Occipital lobe (tissue), 3 donors: ENCODE measurements at places on chromosomes 7 and 10. TPM values are rescaled to one million over a fixed set of nuclear protein-coding genes. Genes with fewer than 3 reads are reported as not detected.

TRIM50 gene
- 0.16 TPM for total RNA-seq

MUC12 gene
- total RNA-seq = not detected

PIP gene
- not detected for total RNA-seq

DNA sequence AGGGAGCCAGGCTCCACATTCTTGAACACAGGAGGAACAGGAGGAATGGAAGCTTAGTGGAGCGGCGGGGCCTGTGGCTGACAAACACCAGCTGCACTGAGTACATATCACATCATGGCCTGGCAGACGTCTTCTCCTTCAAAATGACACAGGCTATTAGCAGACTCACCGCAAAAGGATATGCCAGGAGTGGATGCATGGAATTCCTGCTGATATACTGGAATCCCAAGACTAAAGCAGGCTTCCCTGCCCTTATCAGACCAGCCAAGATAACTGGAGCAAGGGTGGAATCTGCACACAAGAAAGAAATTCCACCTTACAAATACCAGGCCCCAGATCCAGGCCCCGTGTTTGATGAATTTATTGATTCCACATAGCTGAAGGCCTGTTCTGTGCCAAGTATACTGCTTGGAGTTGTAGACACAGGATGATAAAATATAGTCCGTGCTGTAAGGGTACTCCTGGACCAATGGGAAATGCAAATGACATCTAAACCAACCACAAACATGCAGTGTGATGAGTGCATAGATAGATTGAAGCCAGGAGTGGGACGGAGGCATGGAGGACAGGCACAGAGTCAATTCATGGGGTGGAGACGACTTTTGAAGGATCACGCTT lies 480.5 kb upstream of the ZMIZ1 start:
- DNase-seq = no peak

DNA sequence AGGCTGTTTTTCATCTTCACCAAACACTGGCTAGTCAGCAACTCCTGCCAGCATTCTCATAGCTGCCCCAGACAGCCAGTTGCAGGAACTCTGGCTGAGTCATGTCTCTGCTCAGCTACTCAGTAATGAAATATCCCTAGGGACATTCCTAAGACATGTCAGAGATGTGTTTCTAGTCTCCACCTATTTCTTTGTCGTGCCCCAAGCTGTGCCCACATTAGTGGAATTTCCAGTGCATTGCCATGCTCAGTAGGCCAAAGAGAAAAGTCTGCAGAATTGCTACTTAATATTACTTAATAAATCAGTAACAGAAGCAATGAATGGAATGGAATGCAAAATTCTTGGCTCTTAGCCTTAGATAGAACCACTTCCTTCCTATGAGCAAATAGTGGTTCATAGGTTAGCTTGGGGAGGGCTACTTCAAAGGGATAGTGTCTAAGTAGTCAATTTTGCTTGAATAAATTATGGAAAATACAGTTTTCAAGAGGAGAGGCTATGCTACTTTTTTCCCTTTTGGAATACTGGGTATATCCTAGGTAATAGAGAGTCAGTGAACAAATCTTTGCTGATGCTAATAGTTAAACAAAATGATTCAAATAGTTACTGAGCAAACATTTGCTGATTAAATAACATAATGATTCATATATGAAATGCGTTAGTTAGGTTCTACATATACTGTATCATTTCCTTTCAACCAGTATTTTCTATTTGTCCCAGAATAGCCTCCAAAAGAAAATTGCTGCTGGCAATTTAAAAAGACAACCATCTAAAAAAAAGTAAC lies 23.6 kb upstream of the SEMA3C start:
- DNase-seq = no peak
